ENCODE measurements at places on chromosomes 2 and 18. TPM values are rescaled to one million over a fixed set of nuclear protein-coding genes. Genes with fewer than 3 reads are reported as not detected.

Gene INO80B
- 23.9 TPM for total RNA-seq

DNA sequence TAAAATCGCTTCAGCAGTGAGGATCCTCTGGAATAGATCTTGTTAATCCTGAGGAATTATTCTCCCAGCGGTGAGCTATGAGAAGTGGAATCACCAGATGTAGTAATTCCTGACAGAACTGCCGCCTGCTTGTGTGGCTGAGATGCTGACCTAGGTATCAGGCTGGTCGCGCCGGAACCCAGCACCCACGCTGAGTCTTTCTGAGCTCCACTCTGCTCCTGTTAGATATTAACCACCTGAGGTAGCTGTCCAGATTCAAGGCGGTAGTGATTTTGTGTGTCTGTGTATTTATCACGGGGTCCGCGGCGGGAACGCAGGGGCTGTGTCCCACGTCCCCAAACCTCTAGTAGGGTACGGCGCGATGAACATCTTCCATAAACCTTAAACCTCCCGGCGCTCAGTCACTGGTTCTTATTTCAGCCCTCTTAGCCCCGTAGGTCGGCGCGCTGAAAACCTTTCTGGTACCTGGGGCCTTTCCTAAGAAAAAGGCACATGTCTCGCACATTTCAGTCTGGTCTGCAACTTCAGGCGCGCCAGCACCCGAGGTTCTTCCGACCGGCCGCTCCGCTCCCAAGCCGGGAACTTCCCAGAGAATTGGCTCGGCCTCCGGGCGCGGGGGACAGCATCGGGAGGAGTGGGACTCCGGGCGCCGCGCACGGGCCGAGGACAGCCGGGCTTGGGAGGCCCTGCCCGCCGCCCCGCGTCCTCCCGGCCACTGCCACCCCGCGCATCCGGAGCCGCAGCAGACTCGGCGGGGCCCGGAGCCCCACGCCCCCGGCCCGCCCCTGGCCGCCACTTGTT is 542 bp upstream of the CNNM3 start:
- no peaks in the 10 kb centered on the region for H3K36me3 ChIP-seq
- H3K4me1 ChIP-seq: peaks cover 23% of the 10 kb centered on the region
- H3K27ac ChIP-seq: peak overlapping the region; percentile 98

DNA sequence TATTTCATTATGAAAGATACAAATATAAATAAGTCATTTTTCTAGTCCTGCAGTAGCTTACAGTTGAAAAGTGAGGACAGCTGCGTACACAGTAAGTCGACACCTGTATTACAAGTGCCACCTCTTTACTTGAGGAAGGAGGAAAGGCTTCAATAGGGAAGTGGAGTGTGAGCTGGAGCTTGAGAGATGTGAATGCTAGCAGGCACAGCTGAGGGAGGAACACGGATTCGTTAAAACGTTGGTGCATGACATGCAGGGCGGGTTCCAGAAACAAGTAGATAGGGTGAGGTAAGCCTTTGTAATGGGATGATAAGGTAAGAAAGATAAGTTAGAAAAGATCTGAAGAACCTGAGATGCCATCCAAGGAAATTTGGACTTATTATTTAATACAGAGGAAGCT is 98.1 kb upstream of the CSRNP3 start:
- no peaks in the 10 kb centered on the region for H3K4me1 ChIP-seq
- no peak overlapping the region for H3K4me3 ChIP-seq
- no peak for DNase-seq

DNA sequence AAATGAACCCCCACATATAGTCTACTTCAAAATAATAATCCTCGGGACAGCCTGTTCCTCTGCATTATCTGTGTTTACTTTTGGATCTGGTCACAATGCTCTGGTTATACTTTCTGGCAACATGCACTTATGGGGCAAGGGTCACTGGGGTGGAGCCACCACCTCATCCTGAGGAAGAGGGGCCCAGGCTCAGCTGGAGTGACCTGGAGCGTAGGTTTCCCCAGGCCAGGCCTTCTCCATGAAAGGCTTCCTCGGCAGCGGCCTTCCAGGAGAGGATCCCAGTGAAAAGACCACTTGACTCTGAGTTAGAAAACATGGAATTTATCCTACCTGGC is 237.4 kb downstream of the SETBP1 start:
- peak; percentile 30 for DNase-seq
- H3K27ac ChIP-seq: no peak overlapping the region
- no peaks in the 10 kb centered on the region for H3K36me3 ChIP-seq

DNA sequence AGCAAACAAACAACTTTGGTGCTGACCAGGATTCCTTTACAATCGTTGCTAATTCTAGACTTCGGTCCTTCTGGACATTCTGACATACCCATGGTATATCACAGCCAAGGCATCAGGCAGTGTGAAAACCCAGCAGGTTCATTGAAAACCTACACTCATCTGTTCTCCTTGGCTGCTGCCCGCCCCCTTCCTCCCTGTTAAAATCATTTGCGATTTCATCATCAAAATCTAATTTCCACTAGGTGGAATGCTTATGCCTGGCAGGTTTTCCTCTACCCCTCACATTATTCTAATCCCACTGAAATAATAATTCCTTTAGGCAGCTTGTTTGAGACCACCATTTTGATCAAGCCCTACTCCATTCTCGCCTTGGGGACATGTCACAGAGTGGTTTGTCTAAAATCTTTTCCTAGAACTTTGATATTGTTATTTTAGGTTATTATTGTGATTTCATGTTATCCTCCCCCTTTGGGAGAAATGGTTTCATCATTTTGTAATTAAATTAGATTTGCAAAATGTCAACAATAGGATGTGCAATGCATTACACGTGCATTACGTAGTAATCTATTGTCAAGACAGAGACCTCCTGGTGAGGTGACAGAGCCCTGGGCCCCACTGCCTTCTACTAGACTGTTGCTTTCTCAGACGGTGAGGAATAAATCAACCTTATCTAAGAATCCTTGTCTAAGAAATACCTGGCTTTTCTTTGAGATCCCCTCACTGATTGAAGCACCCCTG is 31.0 kb upstream of the ASPRV1 start:
- no peaks in the 10 kb centered on the region for H3K27me3 ChIP-seq
- H3K4me3 ChIP-seq: no peak overlapping the region
- no peak for DNase-seq
- no peaks in the 10 kb centered on the region for H3K4me1 ChIP-seq
- no peak overlapping the region for H3K27ac ChIP-seq
- no peaks in the 10 kb centered on the region for H3K36me3 ChIP-seq

DNA sequence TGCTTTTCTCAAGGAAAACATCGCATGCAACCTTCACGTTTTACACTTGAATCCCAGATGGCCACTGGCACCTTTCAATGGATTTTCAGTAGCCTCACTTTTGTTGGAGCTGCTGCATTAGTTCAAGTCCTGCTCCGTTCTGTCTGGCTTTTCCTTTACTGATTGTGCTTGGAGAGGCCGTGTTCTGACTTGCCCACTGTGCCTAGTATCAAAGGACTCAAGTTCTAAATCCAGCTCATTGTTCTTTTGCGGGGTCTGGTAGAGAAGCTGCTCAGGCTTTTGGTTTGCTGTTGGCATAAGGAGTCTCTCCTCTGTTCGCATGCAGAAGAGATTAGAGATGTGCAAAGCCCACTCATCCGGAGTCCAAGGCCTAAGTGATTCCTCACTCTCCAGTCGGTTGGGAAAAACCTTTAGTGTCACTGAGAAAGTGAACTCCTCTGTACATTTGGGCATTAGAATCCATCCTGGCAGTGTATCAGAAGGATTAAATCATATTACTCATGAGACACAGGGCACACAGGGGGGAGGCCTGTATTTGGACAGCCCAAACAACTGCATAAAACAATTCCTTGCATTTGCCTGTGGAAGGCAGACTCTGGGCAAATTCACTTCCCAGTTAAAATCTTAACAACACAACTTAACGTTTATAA is 69.7 kb downstream of the NCK2 start:
- H3K36me3 ChIP-seq: no peaks in the 10 kb centered on the region
- H3K27me3 ChIP-seq: no peaks in the 10 kb centered on the region
- no peak overlapping the region for H3K27ac ChIP-seq
- H3K4me3 ChIP-seq: no peak overlapping the region
- H3K4me1 ChIP-seq: no peaks in the 10 kb centered on the region

Gene UGT1A8
- 15.9 TPM for total RNA-seq

DNA sequence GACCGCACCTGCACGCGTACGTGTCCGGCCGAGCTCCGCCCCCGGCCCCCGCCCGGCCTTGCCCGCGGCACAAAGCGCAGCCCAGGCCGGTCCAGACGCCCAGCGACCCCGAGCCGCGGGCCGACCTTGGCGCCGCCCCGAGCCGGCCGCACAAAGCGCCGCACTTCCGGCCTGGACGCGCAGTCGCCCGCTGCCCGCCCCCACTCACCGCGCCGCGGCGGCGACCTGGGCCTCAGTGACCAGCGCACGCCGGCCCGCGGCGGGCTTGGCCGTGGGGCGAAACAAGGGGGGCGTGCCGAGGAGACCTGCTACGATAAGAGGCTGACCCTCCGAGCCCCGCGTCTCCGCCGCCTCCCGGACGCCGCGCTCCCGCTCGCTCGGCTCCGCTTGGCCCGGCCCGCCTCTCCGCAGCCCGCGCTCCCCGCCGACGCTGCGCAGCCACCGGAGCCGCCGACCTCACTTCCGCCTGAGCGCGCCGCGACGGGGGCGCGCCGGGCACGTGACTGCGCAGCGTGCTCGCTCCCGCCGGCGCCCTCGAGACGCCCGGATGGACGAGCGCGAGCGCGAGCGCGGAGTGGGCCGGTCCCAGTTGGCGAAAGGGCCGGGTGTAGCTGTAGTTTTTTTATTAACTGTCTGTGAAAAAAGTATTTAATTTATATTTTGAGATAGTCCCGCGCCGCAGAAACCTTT is at the start of gene FAM168B:
Gene FAM168B, minus strand, starts transcription at position 455 of the 690 bp plus-strand sequence. CDS start 10,814 bp downstream, outside the sequence.
- H3K27ac ChIP-seq: peak within 1 kb of the TSS; percentile 97
- peak within 1 kb of the TSS; percentile 57 for H3K4me3 ChIP-seq
- no peaks in the 10 kb centered on the region for H3K36me3 ChIP-seq

Data from colonic mucosa (tissue), 4 donors.